ENCODE measurements at places on chromosomes 7 and 10.

- peak; percentile 45 for DNase-seq
These were observed 154.7 kb downstream of the MGMT start for GRCh38 chr10:129621693-129622092.

- DNase-seq: no peak
These were observed 31.5 kb downstream of the ENTPD1 start for GRCh38 chr10:95787447-95787846.

DNA sequence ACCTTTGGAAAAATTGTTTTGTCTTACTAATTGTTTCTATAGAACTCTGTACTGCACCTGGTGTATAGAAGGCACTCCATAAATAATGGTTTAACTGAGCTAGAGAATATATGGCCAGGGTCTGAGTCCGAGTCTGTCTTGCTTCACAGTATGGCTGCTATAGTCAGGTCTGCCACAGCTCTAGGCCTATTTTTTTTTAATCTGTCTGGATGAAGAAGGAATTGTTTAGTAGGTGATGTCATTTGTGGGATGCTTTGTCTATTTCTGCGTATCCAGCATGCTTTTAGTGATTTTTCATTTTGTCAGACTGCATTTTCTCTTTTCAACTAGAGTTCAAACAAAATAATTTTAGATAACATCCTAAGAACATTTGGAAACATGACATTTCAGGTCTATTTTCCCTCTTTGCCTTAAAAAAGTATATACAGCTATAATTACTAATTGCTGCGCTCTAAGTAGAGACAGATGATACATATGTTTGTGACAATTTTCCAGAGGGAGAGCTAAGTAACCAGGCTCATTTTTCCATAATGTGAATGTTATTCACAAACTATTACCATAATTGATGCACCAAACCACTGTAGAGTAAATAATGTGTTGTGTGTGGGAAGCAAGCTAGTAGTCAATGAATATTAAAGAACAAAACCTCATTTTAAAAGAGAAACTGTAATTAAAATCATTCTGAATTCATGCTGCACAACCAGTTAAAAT is 361.7 kb downstream of the AUTS2 start:
- DNase-seq: no peak

GRCh38 chr7:91291302-91291701 is 27.1 kb downstream of the FZD1 start:
- no peak for DNase-seq

DNA sequence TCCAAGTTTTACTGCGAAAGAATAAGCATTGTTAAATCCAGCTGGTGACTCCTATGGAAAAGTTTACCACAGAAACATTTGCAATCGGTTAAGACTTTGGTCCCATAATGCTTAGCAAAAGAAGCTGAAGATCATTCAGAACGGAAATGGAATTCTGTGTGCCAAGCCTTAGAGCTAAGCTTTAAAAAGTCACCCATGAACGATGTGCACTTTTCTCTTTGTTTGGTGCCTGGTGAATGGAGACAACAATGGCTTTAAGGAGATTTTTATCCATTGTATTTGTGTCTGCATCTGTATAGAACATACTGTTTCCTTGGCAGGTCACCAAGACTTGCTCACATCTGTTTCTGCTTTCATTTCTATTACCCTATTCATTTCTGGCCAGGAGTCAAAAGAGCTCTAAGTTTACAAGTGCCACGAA is 26.3 kb upstream of the COL1A2 start:
- peak; percentile 58 for DNase-seq

DNA sequence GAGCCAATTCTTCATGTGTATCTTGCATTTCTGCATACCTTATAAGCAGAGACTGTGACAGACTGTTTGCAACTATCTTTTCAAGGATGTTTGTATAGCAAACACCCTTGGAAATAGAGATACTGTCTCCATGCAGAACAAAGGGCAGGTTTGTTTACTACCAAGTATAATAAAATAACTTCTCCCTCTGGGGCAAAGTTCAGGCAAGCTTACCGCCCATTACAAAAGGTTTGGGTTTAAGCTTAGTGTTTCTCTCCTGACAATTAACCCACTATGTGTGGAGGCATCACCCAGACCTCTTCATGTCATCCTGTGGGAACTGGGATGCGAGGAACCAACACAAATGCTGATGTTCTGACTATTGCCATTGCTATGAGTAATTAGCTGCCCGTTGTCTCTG is 479.1 kb upstream of the ZMIZ1 start:
- DNase-seq: no peak

DNA sequence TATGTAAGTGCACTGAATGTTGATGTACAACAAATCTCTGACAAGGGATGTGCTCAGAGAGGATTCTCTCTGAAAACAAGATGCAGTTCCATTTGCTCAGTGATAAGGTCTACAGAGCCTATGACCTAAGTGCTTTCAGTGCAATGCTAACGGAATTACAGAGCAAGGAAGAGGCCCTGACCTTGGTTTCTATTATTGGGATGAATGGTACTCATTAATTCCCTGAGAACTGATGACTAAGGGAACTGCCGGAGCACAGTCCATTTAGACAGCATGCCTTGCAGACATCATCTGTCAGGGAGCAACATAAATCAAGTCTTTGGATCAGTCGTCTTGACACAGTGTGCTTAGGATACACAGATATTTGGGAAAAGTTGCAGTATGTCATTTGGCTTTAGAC is 340.8 kb downstream of the PHTF2 start:
- DNase-seq: peak; percentile 18

DNA sequence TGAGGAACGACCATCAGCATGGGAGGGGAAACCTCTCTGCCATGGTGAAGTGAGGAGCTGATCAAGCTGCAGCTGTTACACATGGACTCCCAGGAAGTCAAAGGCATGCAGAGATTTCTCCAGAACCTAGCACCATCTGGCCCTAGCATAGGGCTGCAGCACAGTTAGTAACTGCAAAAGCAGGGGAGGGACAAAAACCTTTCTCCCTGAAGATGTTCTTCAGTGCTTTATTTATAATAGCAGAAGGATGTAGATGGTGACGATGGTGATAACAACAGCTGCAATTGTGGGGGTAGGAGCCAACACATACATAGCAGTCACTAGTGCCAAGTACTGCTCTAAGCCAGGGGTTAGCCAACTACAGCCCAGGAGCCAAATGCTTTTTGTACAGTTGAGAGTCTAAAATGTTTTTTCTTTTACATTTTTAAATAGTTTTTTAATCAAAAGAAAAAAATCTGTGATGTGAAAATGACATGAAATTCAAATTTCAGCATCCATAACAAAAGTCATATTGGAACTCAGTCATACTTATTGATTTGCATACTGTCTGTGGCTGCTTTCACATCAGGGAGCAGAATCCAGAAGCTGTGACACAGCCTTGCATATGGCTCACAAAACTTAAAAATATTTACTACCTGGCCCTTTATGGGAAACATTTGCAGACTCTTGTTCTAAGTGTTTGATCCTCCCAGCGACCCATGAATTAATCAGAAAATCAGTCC is 299.5 kb downstream of the ELMO1 start:
- DNase-seq: no peak

GRCh38 chr7:96508371-96508770 is 186.5 kb upstream of the SLC25A13 start:
- no peak for DNase-seq

GRCh38 chr10:90777621-90778020 is 80.2 kb downstream of the HTR7 start:
- DNase-seq: no peak

- DNase-seq: peak; percentile 69
These were observed 1.1 kb downstream of the REEP3 start for GRCh38 chr10:63522277-63522687.

DNA sequence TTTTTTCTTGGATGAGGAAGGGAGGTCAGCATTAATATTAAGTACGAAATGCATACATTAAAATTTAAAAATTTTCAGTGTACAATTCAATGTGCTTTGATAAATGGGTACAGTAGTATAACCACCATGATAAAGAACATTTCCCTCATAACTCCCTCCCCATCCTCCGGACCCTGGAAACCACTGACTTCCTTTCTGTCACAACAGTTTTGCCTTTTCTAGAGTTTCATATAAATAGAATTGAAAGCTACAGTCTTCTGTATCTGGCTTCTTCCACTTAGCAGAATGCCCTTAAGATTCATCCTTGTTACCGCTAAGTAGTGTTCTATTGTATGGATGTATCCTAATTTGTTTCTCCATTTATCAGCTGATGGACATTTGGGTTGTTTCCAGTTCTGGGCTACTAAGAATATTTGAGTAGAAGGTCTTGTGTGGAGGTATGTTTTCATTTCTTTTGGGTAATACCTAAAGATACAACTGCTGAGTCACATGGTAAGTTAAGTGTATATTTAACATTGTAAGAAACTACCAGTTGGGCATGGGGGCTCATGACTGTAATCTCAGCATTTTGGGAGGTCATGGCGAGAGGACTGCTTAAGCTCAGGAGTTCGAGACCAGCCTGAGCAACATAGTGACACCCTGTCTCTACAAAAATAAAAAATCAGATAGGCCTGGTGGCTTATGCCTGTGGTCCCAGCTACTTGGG is 30.8 kb downstream of the ABI1 start:
- DNase-seq: no peak

GRCh38 chr10:124145109-124145870 is 51.9 kb upstream of the CHST15 start:
- no peak for DNase-seq

GRCh38 chr10:1601406-1601805 is 135.9 kb downstream of the ADARB2 start:
- DNase-seq: no peak

DNA sequence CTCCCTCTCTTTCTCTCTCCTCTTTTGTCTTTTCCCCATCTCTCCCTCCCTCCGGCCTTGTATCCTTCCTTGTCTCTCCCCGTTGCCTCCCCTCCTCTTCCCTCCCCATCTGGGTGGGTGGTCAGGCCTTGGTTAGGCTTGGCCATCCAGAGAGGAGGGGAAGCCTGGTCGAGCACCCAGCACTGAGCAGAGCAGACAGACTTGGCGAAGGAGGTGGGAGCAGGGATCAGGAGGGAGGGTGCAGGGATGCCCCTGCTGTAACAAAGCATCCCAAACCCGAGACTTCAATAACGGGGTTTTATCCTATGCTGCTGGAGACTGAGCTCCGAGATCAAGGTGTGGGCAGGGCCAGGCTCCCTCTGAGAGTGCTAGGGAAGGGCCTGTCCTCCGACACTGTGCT is 97.3 kb downstream of the PAXIP1 start:
- no peak for DNase-seq

DNA sequence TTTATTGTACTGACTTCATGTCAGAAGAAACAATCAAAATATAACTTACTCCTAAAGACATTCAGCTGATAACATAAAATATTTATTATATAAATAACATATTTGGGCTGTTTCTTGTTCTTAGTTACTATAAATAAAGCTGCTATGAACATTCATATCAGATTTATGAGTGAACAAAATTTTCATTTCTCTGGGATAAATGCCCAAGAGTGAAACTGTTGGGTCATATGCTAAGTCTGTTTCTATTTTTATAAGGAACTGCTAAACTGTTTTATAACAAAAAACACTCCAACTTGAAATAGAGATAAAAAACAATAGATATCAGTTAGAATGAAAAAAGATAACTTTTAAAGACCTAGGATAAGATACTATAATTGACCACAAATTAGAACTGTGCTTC is 26.5 kb upstream of the CC2D2B start:
- no peak for DNase-seq
